ENCODE measurements at places on chromosomes 5 and 9.

GRCh38 chr5:149366169-149366729 is 8.4 kb downstream of the PCYOX1L start:
- DNase-seq = no peak

DNA sequence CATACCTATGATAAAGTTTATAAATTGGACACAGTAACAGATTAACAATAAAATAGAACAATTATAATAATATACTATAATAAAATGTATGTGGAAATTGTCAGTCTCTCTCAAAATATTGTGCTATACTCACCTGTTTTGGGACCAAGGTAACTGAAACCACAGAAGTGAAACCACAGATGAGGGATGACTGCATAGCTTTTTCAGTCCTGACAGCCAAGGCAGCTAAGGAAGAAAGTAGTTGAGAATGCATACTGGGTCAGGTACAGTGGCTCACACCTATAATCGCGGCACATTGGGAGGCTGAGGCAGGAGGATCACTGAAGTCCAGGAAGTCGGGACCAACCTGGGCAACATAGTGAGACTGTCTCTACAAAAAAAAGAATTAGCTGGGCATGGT is 8.9 kb downstream of the SRP19 start:
- no peak for DNase-seq

- DNase-seq = no peak
Observed at GRCh38 chr5:94811331-94811730, 192.9 kb downstream of the SLF1 start.

GRCh38 chr5:75869891-75870290 is 152.7 kb upstream of the POC5 start:
- no peak for DNase-seq

GRCh38 chr5:43432486-43433375 is 20.5 kb upstream of the CCL28 start:
- DNase-seq = no peak

GRCh38 chr9:71349218-71349617 is 227.8 kb upstream of the TRPM3 start:
- DNase-seq = no peak

DNA sequence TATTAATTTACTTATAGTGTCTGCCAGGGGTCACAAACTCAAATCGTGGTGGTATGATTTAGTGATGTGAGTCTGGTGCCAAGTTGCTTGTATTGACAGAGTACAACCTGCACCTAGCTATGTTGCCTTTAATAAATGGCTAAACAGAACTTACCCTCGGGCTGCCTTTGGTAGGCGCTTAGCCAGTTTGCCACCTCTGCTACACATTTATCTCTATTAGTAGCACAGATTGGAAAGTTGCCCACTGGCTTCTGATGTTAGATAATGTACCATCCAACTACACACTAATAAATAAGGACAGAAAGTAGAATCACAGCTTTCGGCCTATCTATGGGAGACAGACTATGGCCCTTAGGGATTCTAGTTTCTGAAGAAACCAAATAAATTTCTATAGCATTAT is 368.4 kb downstream of the MAN2A1 start:
- DNase-seq = no peak

GRCh38 chr9:18601956-18602355 is 128.0 kb downstream of the ADAMTSL1 start:
- DNase-seq = no peak

DNA sequence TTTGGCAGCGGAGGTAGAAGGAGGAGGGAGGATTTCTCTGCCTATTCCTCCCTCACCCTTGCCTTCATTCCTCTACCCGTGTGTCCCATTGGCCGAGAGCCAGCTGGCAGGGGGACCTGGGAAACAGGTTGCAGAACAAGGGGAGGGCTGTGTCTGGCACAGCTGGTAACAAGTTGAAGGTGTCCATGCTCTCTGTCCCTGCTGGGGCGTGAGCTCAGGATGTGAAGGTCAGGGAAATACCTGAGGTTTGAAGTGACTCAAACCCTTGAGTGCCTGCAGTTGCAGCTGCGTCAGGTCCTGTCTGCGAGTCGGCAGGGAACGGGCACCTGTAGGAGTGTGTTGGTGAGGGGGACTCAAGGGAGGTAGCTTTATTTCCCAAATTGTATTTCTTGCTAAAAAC is 16.2 kb downstream of the MIGA2 start:
- no peak for DNase-seq

DNA sequence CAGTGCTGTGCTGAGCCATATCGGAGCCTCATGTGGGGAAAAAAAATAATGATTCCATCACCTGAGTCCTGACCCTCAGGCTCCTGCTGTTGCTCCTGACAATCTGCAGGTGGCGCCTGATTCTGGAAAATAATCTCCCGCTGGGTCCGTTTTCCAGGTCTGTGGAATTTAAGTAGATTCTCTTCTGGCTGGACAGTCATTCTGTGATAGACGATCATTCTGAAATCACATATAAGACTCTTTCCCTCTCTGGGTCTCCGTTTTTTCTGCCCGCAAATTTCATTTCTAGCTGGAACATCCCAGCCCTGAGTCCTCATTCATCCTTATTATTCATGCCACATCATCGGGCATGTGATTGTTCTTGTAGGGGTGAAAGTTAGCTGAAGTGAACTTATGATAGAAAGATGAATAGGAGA is 22.1 kb upstream of the STXBP1 start:
- DNase-seq = no peak

DNA sequence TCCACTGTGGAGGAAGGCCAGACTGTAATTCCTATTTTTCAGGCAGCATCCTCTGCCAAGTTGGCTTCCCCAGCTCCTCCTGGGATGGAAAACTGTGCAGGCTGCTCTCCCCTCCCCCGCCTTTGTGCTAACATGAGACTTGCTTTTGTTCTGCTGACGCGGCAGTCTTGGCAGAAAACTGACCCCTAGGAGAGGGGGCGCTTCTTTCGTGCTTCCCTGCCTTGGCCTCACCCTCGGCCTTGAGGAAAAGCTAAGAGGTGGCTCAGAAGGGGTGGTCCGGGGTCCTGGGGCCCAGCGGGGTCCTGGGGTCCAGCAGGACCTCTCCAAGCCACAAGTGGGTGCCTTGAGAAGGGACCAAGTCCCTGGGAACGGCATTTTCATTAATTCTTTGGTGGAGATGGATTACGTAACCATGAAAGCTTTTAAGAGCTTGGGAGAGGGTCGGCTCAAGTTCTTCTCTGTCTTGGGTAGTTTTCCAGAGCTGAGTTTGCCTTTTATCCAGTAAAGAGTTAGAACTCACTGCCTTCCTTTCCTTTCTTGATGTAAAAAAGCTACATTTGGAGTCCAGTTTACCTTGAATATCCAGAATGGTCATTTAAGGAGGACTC is 51.0 kb downstream of the SH3PXD2B start:
- DNase-seq = no peak

DNA sequence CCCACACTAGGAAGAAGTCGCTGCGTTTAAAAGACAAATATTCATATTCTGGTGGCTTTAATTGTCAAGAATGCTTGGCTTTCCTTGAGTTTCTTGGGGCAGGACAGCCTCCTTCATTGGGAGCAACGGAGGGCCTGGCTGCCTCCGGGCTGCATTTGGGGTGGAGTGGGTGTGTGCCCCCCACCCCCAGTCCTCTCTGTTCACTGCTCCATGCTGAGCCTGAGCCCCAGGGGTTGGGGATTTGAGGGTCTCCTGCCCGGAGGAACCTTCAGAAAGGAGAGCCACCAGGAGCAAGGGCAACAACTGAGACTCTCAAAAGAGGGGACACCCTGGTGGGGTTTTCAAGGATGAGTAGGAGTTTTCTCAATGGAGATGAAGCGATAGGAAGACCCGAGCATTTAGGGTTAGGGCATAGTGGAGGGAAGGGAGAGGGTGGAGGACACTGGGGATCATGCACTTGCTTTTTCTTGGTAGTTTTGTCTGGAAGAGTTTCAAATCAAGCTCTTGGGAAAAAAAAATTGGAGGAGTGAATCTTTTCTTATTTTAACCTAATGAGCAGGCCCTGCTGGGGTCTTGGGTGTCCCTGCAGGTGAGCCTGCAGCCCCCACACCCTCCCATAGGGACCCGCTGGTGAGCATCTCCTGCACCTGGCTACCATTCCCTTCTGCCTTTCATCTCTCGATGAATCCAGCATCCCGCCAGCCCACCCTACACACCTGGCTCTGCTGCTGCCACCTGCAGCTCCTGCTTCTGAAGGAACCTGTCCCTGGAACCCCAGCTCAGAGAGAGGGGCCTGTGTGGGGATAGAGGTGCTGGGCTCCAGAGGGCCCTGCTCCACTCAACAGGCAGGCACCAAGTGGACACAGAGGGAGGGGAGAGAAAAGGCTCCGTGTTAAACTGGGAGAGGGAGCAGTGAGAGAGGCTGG is 4.1 kb downstream of the SLC6A19 start:
- DNase-seq = no peak

- DNase-seq = no peak
Observed at GRCh38 chr5:150164211-150164980, 2.2 kb upstream of the CDX1 start.

DNA sequence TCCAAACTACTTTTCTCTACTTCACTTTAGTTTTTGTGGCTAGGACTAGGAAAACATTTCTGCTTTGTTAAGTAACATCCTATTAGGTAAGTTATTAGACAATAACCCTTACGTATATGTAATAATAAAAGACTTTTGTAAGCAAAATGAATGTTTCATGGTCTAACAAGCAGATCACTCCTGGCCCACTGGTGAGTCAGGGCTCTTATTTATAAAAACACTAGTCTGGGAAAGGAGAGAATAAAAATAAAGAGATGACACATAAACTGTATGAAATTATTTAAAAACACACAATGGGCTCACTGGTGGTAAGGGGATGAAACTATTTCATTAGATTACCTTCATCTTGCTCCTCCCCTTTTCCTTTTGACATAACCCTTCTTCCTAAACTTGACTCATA is 2212.2 kb upstream of the ACO1 start:
- no peak for DNase-seq

All from stimulated activated CD8-positive, alpha-beta memory T cell treated with anti-CD3 and anti-CD28 coated beads, Interleukin-2, amount 100 ng/mL, for 1 hour (primary cell).